ENCODE measurements at places on chromosomes 1 and 21. TPM values are rescaled to one million over a fixed set of nuclear protein-coding genes. Genes with fewer than 3 reads are reported as not detected.

HSF2BP gene
- total RNA-seq: 1.1 TPM

DNA sequence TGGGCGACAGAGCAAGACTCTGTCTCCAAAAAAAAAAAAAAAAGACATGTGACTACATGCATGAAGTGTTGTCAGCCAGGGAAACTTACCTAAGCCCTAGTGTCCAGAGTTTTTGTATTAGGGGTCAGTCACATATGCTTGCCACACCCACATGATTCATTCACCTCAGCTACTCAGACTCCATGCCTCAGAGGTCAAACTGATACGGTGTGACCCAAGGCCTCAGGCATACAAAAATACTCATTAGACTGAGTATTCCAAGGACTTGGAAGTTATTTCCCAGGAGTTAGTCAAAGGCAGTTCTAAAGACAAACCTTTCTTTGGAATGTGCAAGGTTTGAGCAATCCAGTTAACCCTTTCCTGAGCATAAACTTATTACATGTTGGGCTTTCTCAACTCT lies 6.3 kb upstream of the TRIM33 start:
- H3K27ac ChIP-seq: no peak overlapping the region
- peaks cover 5% of the 10 kb centered on the region for H3K4me1 ChIP-seq
- H3K36me3 ChIP-seq: no peaks in the 10 kb centered on the region
- no peak overlapping the region for H3K4me3 ChIP-seq
- H3K27me3 ChIP-seq: peaks cover 16% of the 10 kb centered on the region

GRCh38 chr1:185541871-185542301 lies 192.3 kb upstream of the HMCN1 start:
- peaks cover 3% of the 10 kb centered on the region for H3K27me3 ChIP-seq
- H3K36me3 ChIP-seq: peaks cover 5% of the 10 kb centered on the region
- no peak overlapping the region for H3K27ac ChIP-seq
- DNase-seq: no peak

GRCh38 chr1:39061951-39062350 lies 35.8 kb downstream of the NDUFS5 start:
- H3K27ac ChIP-seq: no peak overlapping the region
- no peaks in the 10 kb centered on the region for H3K36me3 ChIP-seq
- H3K27me3 ChIP-seq: no peaks in the 10 kb centered on the region

SLC16A4 gene
- total RNA-seq: 0.30 TPM

- DNase-seq: no peak
- peaks cover 33% of the 10 kb centered on the region for H3K4me1 ChIP-seq
- no peaks in the 10 kb centered on the region for H3K27me3 ChIP-seq
- no peak overlapping the region for H3K4me3 ChIP-seq
- no peak overlapping the region for H3K27ac ChIP-seq
- H3K36me3 ChIP-seq: peaks cover 8% of the 10 kb centered on the region
Observed at GRCh38 chr1:32066489-32066873, 6.3 kb upstream of the TMEM39B start.

DNA sequence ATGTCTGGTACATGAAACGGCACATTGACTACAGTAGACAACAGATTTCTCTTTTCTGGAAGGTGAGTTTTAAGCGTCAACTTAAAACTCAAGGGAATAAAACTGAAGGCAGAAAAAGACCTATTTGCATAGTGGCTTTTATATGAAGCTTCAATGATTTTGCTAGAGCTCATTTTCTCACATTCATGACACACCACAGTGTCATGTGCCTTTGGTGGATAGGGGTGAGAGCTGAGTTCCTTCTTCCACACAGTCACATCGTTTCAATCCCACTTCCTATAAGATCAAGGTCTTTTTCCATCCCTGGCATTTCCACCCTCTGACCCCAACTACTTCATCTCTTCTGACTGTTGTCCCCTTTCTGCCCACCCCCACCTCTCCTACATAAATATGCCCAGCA lies 31.0 kb downstream of the IL12RB2 start:
- H3K4me1 ChIP-seq: peaks cover 54% of the 10 kb centered on the region
- no peak overlapping the region for H3K4me3 ChIP-seq
- no peaks in the 10 kb centered on the region for H3K36me3 ChIP-seq

- H3K27ac ChIP-seq: no peak overlapping the region
- H3K36me3 ChIP-seq: no peaks in the 10 kb centered on the region
- DNase-seq: no peak
- no peak overlapping the region for H3K4me3 ChIP-seq
- peaks cover 26% of the 10 kb centered on the region for H3K4me1 ChIP-seq
Observed at GRCh38 chr1:17462669-17463068, 23.2 kb upstream of the RCC2 start.

DNA sequence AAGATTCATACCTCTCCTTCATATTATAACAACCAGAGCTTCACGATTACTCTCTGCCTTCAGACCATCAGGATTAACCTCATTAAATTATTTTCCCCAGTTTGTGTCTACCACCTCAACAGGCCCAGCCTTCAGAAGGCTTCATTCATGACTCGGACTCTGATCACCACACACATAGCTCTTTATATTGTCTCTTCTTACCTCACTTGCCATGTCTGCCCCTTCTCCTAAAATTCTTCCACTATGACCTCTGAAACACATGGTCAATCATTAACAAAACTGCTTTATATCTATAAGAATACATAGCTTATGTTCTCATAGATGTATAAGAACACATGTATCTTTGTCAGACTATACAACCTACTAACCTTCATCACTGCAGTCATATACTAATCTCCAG lies 79.8 kb downstream of the USP1 start:
- peaks cover 23% of the 10 kb centered on the region for H3K36me3 ChIP-seq
- no peaks in the 10 kb centered on the region for H3K27me3 ChIP-seq

PGBD5 gene
- total RNA-seq: 16.7 TPM

OR2L8 gene
- not detected for total RNA-seq

DNA sequence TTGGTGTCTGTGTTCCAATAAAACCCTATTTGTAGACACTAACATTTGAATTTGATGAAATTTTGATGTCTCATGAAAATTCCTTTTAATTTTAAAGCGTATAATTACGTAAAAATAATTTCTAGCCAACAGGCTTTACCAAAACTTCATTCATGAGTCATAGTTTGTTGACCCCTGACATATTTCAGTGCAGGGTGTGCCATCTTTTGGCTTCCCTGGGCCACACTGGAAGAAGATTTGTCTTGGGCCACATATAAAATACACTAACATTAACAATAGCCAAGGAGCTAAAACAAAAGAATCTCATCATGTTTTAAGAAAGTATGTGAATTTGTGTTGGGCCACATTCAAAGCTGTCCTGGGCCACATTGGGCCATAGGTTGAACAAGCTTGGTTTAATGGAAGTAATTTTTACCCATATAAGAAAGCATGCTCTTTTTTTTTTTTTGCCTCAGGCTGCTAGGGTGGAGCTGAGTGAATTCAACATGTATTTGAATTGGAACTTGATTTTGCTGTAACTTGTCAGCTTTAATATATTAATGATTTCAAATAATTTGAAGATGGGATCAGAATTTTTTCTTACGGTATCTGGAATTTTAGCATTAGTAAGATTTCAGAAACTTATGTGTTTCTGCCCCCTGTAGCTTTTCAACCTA lies 267.7 kb upstream of the RGS18 start:
- no peak overlapping the region for H3K27ac ChIP-seq
- no peaks in the 10 kb centered on the region for H3K36me3 ChIP-seq
- no peak for DNase-seq
- H3K27me3 ChIP-seq: no peaks in the 10 kb centered on the region
- H3K4me1 ChIP-seq: peaks cover 4% of the 10 kb centered on the region

DNA sequence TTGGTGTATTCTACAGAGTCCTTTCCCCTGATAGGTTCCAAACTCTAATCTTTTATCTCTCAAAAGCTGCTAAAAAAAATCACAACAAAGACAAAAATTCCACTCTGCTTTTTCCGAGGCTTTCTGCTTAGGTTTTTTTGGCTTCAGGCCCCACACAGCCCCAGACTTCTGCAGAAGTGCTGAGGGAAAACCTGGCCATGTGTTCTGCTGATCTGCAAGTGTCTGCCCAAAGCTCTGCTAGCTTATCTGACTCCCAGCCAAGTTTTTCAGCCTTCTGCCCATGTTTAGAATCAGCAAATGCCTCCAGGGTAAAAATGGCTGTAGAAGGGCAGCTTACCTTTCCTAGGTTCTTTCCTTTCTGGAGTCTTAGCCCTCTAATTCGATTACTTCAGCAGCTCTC lies 28.4 kb downstream of the DISP3 start:
- H3K4me1 ChIP-seq: peaks cover 2% of the 10 kb centered on the region
- no peak overlapping the region for H3K4me3 ChIP-seq
- DNase-seq: no peak
- H3K36me3 ChIP-seq: peaks cover 74% of the 10 kb centered on the region
- peaks cover 7% of the 10 kb centered on the region for H3K27me3 ChIP-seq

MYBPH gene
- not detected for total RNA-seq

- H3K27ac ChIP-seq: peak overlapping the region; percentile 23
- H3K36me3 ChIP-seq: peaks cover 7% of the 10 kb centered on the region
- no peaks in the 10 kb centered on the region for H3K27me3 ChIP-seq
- no peak for DNase-seq
- peaks cover 21% of the 10 kb centered on the region for H3K4me1 ChIP-seq
- H3K4me3 ChIP-seq: no peak overlapping the region
Observed at GRCh38 chr21:26513212-26513611, 59.9 kb downstream of the CYYR1 start.

GRCh38 chr1:176847052-176847451 lies 317.5 kb downstream of the ASTN1 start:
- no peak overlapping the region for H3K4me3 ChIP-seq
- no peaks in the 10 kb centered on the region for H3K27me3 ChIP-seq

GRCh38 chr1:82849460-82849859 lies 1048.7 kb downstream of the ADGRL2 start:
- peaks cover 66% of the 10 kb centered on the region for H3K4me1 ChIP-seq
- no peak for DNase-seq
- no peaks in the 10 kb centered on the region for H3K36me3 ChIP-seq

DNA sequence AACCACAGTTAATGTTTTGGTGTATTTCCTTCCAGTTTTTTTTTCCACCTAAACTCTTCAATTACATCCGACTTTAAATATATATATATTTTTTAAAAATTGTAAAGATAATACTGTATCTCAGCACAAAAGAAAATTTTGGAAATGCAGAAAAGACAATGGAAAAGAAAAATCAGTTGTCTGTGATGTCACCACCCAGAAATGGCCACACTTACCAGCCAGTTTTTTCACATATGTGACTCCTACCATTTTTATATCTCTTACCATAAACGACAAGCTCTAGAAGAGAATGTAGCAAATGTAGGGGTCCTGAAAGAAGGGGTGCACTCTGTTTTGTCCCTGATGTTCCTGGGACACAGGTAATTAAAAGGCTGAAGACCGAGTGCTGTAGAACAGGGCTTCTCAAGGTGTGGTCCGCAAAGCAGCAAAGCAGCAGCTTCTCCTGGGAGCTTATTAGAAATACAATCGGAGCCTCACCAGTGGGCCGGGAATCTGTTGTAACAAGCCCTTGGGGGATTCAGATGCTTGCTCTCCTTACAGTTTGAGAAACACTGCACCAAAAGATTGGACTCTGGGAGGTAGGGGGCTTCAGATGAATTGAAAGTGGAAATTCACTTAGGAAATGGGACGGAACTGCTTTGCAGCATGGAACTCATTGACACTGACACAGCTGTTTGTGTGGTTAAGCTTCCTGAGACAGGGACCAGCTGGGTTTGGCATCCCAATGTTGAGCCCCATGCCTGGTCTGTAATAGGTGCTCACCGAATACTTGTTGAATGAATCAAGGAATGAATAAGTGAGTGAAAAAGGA lies 44.1 kb downstream of the ALPL start:
- no peak overlapping the region for H3K4me3 ChIP-seq
- DNase-seq: no peak
- peaks cover 33% of the 10 kb centered on the region for H3K4me1 ChIP-seq
- H3K27me3 ChIP-seq: no peaks in the 10 kb centered on the region
- H3K36me3 ChIP-seq: peaks cover 15% of the 10 kb centered on the region
- peak overlapping the region; percentile 51 for H3K27ac ChIP-seq

AADACL3 gene
- total RNA-seq: 0.94 TPM

GRCh38 chr1:219088778-219089557 lies 84.7 kb upstream of the LYPLAL1 start:
- DNase-seq: no peak
- H3K27ac ChIP-seq: no peak overlapping the region
- H3K4me1 ChIP-seq: no peaks in the 10 kb centered on the region
- H3K36me3 ChIP-seq: no peaks in the 10 kb centered on the region

PCAT6 gene
- 11.2 TPM for total RNA-seq

DNA sequence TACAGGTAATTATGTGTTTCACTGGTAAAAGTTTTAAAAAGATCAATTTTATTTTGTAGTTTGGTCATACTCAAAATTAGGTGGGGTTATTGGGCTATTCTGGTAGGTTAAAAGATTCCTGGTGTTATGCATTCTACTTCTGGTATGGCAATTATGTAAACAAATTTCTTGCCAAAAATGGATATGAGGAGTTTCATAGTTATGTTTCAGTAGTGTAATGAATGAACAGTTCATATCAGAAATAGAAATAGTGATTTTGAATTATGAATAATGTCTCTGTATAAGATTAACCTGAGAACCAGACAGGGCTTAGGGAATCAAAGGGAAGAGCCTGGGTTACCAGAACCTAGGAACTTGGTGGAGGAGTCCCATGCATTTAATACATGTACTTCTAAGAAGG lies 15.9 kb downstream of the ATF6 start:
- no peaks in the 10 kb centered on the region for H3K36me3 ChIP-seq
- no peak for DNase-seq
- H3K27me3 ChIP-seq: no peaks in the 10 kb centered on the region
- H3K27ac ChIP-seq: no peak overlapping the region

DNA sequence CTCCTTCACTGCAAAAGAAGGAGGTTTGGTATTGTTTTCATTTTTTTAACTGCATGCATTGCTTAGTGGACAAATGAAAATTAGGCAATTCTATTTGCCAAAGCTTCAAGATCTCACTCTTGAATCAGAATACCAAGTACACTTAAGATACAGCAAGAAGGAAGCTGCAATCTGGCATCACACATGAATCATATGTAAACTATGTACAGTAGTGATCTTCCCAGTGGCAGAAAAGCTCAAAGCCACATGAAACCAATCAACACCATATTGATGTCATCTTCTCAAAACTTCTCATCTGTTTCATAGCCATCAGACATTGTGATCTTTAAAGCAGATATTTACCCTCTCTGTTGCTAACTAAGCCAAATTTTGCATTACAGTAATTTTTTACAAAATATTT lies 550.1 kb downstream of the LTN1 start:
- no peaks in the 10 kb centered on the region for H3K36me3 ChIP-seq
- no peak for DNase-seq
- no peaks in the 10 kb centered on the region for H3K4me1 ChIP-seq
- H3K27ac ChIP-seq: no peak overlapping the region
- no peaks in the 10 kb centered on the region for H3K27me3 ChIP-seq
- H3K4me3 ChIP-seq: no peak overlapping the region

- no peak overlapping the region for H3K4me3 ChIP-seq
- H3K27me3 ChIP-seq: no peaks in the 10 kb centered on the region
- H3K36me3 ChIP-seq: peaks cover 27% of the 10 kb centered on the region
- no peaks in the 10 kb centered on the region for H3K4me1 ChIP-seq
- no peak for DNase-seq
Observed at GRCh38 chr1:212721388-212722247, 22.0 kb upstream of the BATF3 start.

- H3K27me3 ChIP-seq: no peaks in the 10 kb centered on the region
- H3K4me1 ChIP-seq: peaks cover 5% of the 10 kb centered on the region
Observed at GRCh38 chr1:186865253-186865652, 36.5 kb downstream of the PLA2G4A start.
